Activated T-cell treated with anti-CD3 and anti-CD28 coated beads for 4 hours (primary cell): ENCODE measurements at places on chromosomes 6 and 20.

DNA sequence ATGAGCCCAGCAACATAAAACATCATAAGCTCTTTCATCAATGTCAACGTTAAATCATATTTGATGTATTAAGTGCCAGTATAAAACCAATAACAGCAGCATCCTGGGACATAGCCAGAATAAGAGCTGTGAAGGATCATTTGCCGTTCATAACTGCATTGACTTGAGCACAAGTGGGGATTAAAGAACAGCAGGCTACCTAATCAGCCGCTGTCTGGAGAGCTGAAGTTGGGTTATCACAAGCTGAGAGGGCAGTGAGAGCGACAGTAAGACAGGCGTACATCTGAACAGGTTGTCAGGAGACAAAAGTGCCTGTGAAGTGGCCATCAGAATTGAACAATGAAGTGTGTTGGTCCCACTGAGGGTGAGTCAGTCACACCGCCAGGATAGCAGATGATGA is 269.6 kb downstream of the GRIK2 start:
- DNase-seq: no peak

DNA sequence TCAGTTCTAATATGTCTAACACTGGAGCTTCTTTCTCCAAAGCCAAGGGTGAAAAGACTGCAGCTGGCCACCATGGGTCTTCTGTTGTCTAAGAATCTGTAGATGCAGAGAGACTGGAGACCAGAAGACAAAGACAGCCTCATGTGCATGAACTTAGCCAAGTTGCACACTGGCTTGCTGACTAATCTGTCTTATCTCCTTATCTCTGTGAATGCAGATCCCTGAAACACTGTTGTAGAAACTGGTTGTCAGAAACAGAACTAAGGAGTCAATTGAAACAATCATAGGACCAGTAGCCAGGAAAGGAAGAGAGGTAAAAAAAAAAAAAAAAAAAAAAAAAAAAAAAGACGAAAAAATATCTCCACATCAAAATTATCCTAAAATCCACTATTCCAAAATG is 109.7 kb downstream of the BFSP1 start:
- no peak for DNase-seq

DNA sequence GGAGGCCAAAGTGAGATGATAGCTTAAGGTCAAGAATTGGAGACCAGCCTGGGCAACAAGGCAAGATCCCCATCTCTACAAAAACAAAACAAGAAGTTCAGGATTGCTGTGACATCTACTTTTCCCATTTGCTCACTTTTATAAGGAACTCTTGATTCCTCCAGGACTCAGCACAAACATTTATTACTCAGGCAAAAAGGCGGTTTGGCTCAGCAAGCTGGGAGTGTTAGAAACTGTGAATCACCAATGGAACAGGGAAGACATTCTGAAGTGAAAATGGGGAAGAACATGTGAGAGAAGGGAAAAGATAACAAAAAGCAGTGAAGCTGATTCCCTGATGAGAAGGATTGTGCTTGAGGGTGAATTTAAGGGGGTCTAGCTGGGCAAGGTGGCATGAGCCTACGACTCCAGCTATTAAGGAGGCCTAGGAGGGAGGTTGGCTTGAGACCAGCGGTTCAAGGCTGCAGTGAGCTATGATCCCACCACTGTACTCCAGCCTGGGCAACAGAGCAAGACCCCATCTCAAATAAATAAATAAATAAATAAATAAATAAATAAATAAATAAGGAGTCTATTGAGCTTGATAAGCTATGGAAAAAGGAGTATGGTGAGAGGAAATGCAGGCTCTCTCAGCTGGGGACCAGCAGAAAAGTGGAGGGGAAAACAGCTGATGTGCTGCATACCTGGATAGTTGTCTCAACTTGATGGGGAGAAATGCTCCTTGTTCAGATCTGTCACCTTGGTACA is 65.4 kb upstream of the HDDC2 start:
- DNase-seq: no peak

DNA sequence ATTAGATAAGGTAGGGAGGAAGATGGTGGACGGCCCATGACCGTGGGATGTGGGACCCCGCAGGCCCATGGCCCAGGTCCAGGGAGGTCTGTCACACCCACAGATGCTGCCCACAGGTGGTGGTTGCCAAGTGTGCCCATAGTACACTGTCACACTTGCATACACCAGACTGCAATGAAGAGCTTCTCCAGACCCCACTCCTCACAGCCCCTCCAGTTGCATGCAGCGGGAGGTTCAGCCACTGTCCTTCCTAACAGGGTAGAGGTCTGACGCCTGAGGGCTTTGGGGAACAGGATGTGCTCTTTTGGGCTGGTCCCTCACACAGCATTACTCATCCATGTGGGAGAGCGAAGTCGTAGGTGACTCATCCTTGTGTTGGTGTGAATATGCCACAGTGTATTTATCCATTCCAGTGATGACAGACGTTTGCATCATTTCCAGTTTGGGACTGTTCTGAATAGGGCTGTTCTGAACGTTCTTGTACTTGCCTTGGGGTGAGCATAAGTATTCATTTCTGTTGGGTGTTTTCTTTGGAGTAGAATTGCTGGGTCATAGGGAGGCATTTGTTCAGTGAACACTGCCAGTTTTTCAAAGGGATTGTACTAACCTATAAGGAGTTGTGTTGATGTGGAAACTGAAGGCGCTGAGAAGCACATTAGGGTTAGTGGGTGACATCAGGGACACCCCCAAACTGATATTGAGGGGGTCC is 10.1 kb upstream of the PYGB start:
- DNase-seq: peak; percentile 21

GRCh38 chr6:14126191-14126590 is 8.6 kb downstream of the CD83 start:
- DNase-seq: no peak

DNA sequence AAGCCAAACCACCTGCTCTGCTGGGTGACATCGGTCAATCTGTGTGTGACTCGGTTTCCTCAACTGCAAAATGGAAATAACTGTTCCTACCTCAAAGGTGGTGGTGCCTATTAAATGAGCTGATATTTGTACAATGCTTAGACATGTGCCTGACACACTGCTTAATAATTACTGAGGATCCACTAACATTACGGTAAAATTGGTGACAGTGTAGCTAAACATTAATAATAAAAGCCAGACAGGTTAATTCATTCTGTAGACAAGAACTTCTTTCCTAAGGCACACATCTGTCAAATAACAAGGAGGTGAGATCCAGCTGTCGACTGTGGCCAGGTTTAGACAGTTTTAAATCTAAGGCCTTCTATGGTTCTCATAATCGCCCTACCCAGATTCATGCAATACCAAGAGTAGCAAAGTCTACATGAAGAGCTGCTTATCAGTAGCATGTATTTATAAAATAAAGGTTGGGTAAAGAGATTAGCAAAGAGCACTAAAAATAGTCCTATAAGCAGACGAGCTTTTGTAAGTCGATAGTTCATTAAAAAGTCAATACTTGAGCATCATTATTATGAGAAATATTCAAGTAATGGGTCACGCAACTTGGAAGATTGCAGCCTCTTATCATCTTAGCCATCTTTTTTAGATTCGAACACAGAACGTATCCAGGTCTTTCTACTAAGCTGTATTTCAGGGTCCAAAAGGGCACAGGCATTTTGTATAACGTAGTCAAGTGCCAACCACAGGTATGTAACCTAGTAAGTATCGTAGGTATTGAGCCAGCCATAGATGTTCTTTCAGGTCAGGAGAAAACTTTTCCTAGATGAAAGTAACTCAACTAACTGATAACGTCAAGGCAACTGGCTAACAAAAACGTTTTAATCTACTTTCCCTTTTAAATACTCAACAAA is 3.2 kb downstream of the CNKSR3 start:
- DNase-seq: no peak

DNA sequence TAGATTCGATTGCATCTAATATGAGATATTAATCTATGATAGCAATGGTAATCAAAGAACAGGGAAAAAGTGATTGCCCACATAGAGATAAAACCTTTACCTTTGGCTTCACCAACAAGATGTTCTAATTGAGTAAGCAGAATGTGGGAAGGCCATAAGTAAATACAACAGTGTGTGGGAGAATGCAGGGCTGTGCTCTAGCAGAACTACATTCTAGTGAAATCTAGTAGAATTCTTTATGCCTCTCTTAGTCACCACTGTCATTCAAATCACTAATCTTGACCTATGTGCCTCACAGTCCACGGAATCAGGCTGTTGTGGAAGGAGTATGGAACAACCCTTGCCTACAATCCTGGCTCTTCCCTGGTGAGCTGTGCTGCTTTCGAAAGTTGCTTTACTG is 30.4 kb upstream of the MCM9 start:
- DNase-seq: no peak

DNA sequence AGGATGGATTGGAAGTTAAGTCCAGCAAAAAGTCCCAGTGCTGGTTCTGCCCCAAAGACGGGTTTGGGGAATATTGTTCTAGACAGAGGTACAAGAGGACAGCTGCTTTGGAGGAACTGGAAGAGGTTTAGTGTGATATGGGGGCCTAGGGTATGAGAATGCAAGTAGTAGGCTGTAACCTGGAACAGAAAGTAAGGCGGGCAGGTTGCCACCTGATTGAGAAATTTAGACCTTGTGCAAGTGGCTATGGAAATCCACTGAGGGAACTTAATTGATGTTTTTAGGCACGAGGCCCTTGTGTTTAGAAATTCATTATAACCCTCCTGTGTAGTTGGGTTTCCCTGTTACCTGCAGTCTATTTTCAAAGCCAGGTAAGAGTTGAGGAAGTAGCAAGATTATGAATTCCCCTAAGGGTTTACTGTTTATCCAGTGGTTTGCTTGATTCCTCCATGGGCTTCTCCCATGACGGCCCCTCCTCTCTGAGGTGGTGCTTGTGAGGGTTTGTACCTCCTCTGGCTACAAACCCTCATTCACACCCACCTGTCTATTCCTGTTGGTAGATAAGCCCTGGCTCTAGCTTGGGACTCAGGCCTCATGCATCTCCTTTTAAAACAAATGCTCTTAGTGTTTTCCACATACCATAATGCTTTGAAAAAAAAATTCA is 42.0 kb upstream of the BCAS1 start:
- DNase-seq: no peak
